ENCODE measurements at places on chromosomes 1 and 21.

DNA sequence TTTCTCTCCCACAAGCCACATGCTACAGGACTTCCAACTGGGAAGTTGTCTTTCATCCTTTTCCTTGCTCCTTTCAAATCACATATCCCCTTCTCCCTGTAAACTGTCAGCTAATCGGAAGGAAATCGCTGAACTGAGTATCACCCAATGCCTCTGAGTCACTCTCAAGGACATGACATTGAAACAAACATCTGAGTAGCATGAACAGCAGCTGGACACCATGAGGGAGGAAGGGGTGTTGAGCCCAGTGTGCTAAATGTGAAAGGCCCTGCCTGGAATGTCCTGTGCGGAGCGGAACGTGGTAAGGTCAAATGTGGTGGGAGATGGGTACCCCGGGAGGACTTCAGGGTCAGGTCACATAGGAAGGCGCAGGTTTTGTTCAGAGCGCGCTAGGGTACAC is at the start of gene OR2AJ1:
Gene OR2AJ1, plus strand, starts transcription at position 22 of the 400 bp plus-strand sequence. CDS start 8,880 bp downstream, outside the sequence.
- DNase-seq, result no peak

DNA sequence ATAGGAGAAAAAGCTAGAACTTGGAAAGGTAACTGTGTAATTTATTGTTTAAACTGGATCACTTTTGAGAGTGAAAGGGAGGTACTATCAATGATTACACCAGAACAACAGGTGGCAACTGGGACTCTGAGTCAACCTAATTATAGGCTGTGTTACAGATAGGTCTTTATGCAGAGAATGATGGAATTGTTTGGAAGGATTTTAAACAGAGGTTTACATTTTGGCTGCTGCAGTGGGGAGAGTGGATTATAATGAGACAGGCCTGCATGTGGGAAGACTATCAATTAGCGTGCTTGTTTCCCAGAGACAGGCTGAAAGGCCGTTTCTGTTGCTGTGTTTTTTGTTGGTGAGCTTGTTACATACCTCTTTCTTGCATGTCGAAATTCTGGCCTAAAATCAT is 432.9 kb downstream of the PLA2G4A start:
- no peak for DNase-seq

DNA sequence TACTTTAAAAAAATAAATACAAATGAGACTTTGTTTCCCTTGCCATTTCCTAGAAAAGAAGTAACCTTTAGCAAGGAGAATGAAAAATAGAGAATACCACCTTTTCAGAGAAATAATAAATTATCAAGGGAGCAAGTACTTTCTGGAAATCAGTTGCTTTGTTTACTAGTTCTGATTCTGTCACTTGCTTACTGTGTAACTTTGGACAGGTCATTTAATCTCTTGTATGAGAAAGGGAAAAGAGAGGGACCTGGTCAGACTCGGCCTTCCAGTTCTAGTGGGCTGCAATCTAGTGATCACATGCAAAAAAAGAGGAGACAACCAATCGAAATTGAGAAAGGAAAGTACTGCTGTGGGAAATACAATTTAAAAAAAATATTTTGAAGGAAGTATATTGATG is 34.2 kb downstream of the KCTD3 start:
- DNase-seq, result no peak

- no peak for DNase-seq
Observed at GRCh38 chr21:43262427-43262826, 93.6 kb downstream of the CRYAA start.

DNA sequence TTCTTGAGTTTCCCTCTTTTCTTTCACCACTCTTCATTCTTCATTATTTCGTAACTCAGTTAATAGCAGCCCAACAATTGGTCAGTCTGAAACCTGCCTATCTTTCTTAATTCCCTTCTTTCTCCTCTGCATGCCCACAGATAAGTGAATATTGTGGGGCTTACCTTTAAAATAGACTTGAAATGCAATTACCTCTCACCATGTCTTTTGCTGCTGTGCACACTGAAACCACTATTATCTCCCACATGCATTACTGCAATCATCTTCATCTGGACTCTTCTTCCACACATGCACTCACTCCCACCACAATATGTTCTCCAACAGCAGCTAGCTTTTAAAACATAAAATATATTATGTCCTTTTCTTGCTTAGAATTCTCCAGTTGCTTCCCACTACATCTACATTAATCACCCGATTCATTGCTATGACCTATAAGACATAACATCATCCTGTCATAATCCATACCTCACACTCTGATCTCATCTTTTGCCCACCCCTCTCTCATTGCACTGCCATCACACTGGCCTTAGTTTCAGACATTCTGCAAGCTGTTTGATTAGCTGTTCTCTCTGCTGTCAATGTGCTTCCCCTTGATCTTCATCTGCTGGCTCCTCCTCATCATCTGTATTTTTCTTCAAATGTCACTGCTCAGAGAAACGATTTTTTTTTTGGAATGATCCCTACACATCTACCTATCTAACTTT is 304.8 kb downstream of the PTPRC start:
- no peak for DNase-seq

- no peak for DNase-seq
Observed at GRCh38 chr1:3249631-3250501, 180.9 kb downstream of the PRDM16 start.

DNA sequence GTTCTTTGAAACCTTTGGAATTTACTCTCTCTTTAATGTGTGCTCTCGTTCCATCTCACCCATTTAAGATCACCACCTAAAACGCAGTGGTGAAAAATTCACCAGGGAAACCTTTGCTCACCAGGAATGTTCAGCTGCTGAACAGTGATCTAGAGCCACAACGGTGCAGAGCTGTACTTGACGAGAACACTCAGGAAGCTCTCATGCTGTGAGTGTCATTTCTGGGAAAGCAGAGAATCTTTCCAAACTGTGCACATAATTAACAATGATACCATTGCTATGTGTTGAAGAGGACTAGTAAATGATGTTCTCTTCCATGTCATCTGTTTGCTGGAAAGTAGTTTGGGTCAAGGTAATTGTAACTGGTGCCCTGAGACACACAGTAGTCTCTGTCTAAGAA is 117.1 kb downstream of the ZZZ3 start:
- DNase-seq, result no peak

GRCh38 chr1:155137154-155137949 is 1.7 kb downstream of the SLC50A1 start:
- DNase-seq, result no peak

DNA sequence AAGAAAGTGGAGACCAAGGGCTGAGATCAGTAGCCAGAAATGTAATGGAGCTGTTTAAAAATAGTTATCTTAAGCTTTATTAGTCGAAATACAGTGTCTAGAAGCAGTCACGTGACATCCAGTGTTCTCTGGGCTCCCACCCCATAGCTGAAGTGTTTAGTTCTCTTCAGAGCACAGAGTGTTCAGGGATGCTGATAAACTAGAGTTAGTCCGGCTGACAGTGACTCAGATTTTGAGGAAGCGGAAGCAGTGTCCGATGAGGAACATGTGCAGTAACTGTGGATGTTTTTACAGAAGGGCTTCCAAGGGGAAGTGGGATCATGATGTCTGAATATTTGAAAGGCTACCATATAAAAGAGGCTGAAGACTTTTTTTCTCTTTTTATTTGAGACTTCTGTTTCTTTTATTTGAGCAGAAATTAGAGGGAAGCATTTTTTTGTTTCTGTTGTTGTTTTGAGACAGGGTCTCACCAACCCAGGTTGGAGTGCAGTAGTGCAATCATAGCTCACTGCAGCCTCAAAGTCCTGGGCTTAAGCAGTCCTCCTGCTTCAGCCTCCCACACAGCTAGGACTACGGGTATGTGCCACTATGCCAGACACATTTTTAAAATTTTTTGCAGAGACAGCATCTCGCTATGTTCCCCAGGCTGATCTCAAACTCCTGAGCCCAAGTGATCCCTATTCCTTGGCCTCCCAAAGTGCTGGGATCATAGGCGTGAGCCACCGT is 124.2 kb downstream of the GALNT2 start:
- peak; percentile 17 for DNase-seq

DNA sequence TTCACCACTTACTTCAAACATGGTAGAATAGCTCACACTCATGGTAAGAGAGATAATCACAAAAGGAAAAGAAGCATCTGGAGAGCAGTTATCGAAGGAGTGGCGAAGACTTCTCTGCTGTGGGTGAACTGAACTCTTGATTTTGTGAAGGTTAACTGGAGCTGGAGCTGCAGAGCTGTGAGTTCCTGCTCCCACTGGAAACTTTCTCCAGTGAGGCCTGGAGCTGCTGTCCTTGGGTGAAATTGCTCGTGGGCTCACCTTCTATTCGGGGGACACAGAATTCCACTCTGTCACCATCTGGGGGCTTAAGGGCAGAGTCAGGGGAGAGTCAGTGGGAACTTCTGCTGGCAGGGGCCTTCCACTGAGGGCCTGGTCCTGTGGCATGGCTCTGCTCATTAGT is 45.9 kb downstream of the MAB21L3 start:
- no peak for DNase-seq

GRCh38 chr21:33071770-33072306 is 1.9 kb downstream of the OLIG1 start:
- no peak for DNase-seq

- peak; percentile 11 for DNase-seq
Observed at GRCh38 chr21:17612023-17612564, 607 bp downstream of the BTG3 start.

- no peak for DNase-seq
Observed at GRCh38 chr1:163213626-163214025, 10.9 kb upstream of the RGS5 start.

- DNase-seq, result no peak
Observed at GRCh38 chr1:244664353-244664752, 11.4 kb downstream of the DESI2 start.

DNA sequence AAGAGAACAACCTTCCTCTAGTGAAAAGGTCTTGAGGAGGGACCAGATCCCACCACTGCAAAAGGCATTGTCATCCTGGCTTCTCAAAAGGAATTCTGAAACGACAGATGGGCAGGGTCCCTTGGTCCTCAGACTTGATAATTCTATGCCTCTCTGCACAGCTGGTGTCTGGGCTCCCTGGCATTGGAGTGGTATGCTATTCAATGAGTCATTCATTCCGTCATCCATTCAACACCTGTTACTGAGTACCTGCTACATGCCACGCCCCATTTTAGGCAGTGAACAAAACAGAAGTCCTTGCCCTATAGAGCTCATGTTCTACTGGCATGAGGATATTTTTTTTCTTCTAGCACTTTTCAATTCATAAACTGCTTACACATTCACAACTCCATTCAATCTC is 45.8 kb upstream of the HMGB4 start:
- no peak for DNase-seq

DNA sequence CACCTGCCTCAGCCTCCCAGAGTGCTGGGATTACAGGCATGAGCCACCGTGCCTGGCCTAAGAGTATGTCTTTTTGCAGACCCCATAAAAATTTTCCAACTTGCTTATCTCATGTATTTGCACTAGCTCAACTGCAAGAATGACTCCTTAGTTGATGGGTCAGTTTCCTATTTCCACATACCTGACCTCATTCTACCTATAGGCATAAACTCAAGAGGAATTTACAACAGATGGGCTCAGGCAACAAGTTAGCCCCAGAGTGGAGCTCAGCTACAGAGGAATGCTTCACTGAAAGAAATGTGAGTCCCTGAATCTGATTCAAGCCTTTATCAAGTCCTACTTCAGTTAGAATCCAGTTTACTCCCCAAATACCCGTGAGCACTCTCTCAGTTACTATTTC is 5.3 kb upstream of the SLC37A1 start:
- DNase-seq, result no peak

GRCh38 chr1:47627471-47628370 is 189.9 kb downstream of the FOXD2 start:
- DNase-seq, result no peak

DNA sequence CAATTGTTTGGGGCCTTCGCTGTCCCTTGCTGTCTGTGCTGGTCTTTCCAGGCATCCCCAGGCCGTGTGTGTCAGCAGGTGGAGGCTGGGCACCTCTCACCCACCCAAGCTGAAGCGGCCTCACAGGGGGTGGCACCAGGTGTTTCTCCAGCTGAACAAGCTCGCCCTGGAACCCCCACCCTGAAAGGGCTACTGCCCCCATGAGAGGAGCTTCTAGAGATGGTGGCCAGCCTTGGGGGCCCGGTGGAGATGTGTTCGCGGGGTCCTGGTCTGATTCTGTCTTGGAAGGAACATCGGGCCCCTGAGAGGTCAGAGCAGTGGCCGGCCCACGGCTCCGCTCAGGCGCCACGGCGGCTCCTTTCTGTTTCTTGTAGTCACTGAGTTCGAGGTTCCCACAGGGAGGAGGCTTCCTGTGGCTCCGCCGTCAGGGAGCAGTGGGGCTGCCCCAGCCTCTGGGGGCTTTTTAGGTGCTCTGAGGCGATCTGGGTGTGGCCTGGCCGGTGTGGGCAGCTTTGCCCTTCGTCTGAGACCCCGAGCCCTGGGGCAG is 46.9 kb downstream of the SKI start:
- DNase-seq, result no peak

GRCh38 chr21:45542242-45542666 is at the start of gene SLC19A1:
SLC19A1 (minus strand) TSS chr21:45542440; CDS start chr21:45537959, 4,481 bp downstream.
- DNase-seq, result peak; percentile 96

GRCh38 chr1:119611701-119612113 is 36.4 kb downstream of the ZNF697 start:
- peak; percentile 59 for DNase-seq

DNA sequence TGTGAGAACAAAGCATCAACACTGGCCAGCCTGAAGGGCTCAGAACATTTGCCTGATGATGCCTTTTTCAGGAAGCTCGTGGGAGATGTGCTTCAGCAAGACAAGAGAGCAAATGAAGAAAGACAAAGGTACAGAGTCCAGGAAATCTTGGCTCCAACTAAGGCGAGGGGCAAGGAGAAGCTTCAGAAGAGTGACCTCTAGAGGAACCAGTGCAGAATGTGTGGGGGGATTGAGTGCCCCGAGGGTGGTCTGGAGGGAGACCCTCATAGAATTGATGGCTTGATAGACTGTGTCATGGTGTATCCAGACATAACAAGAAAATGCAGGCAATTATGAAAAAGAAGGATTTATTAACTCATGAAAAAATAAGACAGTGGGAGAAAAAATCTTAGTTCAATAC is 15.3 kb upstream of the NLRP3 start:
- no peak for DNase-seq

DNA sequence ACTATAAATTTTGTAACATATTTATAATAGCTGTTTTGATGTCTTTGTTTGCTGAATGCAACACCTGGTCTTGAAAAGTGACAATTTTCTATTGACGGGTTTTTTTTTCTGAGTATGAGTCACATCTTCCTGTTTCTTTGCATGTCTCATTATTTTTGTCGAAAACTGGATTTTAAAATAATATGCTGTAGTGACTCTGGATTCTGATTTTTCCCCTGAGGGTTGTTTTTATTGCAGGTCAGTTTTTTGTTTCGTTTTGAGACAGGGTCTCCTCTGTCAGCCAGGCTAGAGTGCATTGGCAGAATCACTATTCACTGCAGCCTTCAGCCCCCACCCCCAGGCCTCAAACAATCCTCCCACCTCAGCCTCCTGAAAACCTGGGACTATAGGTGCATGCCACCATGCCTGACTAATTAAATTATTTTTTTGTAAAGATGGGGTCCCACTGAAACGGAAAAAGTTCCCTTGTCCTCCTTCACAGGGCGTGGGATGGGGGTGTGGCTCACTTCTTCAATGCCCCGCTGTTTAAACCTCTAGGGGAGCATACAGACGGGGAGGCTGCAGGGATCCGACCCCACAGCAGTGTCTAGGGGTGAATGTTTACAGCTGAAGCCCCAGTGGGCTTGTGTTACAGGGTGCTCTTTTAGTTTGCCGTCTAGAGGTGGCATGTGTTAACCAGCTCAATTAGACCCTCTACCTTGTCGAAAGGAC is 11.3 kb upstream of the PPIE start:
- DNase-seq, result no peak

- no peak for DNase-seq
Observed at GRCh38 chr1:205071028-205071409, 13.2 kb downstream of the TMEM81 start.

GRCh38 chr1:156958247-156958714 is 37.8 kb downstream of the LRRC71 start:
- no peak for DNase-seq

GRCh38 chr1:30798389-30799232 is 41.0 kb upstream of the LAPTM5 start:
- DNase-seq, result peak; percentile 32
